ENCODE measurements at places on chromosomes 3 and 15.

- no peak for DNase-seq
Observed at GRCh38 chr3:171813897-171814460, 3.7 kb upstream of the PLD1 start.

DNA sequence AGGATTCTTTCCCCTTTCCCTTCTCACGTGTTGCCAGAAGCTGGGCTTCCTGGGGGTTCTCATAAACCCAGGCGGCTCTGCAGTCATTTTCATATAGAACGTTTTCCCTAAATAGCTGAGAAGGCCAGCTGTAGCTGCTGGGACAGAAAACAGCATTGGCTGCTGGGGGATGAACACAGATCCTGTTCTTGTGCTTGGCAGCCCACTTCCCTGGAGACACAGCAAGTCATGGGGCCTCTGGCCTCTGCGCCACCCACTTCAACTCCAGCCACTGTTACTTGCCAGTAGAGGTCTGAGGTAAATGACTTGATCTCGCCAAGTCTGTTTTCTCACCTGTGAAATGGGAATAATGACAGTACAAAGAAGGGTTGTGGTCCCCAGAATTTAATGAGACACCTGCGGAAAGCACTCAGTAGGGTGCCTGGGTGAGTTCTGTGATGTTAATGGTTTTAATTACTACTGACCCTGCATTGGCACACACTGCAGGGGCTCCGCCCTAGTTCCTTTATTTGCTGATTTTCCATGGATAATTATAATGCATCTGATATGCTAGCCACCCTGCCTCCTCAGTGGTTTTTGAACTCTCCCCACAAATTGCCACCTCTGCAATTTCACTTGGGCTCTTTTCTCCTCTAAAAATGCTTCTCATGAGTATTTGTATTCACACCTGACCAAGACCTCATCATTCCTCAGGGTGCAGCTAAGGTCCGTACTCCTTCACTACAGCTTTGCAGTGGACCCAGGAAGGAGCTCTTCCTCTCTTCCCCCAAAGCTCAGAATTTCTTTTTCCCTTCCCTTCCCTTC lies 274.7 kb downstream of the RPLP1 start:
- DNase-seq = no peak

GRCh38 chr3:101667331-101667730 lies 9.6 kb downstream of the ZBTB11 start:
- no peak for DNase-seq

DNA sequence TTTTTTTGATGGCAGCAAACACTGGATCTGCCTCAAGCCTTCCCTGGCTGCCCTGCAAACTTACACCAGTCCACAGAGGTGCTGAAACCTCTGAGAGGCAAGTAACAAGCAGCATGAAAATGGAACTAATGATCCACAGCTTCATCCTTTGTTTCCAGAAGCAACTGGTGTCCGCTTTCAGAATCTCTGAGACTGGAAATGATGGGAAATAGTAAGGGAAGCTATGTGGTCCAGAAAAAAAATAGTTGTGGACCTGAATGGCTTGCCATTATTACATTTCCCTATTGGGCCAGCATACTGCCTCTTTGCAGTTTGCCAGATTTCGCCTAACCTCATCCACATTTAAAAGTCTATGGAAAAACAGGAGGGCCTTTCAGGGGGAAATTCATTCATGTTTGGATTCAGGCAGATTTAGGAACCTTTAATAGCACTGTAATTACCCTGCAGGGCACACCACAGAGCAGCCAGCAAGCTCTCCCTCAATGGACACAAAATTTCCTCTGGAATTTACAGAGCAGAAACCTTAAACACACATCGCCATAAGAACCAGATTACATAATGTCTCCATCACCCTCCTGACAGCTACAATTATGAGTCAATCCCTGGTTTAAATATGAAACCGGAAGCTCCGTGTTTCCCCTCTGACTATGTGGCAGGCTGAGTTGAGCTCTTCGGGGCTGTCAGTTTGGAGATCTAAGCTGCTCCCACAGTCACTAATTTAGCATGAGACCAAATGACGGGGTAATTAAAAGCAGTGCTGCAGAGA lies 134.4 kb downstream of the TMCO5A start:
- DNase-seq = no peak

- no peak for DNase-seq
Observed at GRCh38 chr3:3110299-3110630, at the start of gene IL5RA. Gene IL5RA, minus strand, starts transcription at chr3:3110374. Its CDS starts 5,390 bp downstream, at chr3:3104984.
